ENCODE measurements at places on chromosomes 7 and 10.

GRCh38 chr10:102600816-102601215, 43.5 kb upstream of the TRIM8 start:
- no peak for DNase-seq

GRCh38 chr7:41447450-41448042, 255.3 kb downstream of the INHBA start:
- DNase-seq, result no peak

GRCh38 chr7:71650653-71651337, 518.9 kb downstream of the GALNT17 start:
- no peak for DNase-seq

DNA sequence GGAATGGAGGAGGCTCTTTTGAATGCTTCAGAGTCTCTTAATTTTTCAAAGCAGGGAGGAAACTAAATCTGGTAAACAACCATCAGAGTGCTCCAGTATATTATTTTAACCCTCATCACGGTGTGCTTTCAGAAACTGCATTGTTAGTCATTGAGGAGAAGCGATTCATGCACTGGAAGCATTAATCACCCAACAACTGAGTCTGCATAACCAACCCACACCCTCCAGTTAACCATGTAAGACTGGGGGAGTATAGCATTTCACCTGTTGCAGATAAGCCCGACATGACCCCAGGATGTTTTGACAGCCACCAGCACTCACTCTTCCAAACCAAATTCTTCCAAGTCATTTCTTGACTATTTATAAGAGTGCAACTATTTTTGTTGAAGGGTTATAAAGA, 257.6 kb downstream of the GATA3 start:
- no peak for DNase-seq

GRCh38 chr7:78563191-78563590, 764.6 kb downstream of the PHTF2 start:
- no peak for DNase-seq

GRCh38 chr7:39086638-39087360, 109.1 kb downstream of the POU6F2 start:
- no peak for DNase-seq

DNA sequence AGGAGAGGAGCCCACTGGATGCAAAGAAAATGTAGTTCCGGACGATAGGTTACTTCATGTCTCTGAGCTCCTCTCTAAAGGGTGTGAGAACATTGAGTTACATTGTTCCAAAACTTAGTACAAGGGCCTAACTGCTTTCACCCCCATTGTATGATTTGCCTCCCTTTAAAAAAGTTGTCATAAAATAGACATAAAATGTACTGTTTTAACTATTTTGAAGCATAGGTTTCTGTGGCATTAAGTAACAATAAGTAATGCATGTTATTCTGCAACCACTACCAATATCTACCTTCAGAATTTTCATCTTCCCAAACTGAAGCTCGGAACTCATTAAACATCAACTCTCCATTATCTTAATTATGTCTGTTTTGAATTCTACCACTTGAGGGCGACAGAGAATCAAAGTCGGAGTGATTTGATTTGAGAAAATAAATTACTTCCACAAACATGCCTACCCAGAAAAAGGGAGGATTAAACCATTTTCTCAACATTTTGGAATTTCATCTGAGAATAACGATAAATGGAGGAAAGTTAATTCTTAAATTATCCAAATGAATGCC, 2.7 kb downstream of the IGFBP1 start:
- DNase-seq, result no peak

DNA sequence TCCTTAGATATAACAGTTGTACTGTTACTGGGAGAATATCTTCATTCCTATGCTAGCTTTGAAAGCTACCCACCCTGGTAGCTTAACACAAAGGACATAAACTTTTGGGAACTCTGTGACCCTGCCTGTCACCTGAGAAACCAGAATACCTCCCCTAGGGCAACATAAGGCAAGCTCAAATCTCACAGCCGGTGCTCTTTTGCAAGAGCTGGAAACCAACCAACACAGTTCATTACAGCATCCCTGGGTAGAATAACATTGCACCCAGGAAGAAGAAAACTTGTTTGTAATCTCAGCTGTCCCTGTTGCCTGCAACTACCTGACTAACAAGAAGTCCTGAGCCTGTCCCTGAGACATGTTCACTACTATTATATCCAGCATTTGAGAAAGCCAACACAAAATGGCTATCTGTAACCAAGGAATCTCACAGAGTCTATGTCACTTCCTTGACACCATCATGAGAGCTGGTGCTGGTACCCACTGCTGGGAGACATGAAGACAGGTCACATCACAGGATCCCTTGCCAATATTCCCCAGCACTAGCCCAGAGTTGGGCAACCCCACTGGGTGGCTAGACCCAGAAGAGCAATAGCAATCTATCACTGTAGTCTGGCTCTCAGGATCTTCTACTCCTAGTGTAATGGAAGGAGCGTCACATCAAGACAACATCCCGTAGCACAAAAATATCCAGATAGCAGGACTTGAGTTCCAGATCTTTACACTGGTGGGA, 31.3 kb downstream of the AKR1C3 start:
- no peak for DNase-seq

- no peak for DNase-seq
Observed at GRCh38 chr7:68587599-68587998, 1010.7 kb upstream of the AUTS2 start.

DNA sequence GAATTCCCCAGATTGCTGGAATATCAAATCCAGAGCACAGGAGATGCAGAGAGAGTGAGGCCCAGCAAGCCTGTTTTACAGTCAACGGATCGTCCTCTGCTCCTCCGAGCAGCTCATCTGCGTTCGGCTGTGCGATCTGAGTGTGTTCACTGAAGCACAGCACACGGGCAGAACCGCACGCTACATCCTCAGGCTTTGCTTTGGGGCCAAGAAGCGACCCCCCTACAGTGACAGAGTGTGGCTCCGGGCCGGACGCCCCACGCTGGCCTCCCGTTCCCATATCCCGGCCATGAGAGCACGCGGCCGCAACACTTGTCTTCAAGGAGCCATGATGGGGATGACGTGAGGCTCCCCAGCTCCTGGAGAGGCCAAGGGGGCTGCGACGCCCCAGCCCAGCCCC, 431.4 kb downstream of the DNAJB6 start:
- DNase-seq, result no peak

GRCh38 chr10:36163827-36164226, 521.7 kb upstream of the FZD8 start:
- DNase-seq, result no peak

DNA sequence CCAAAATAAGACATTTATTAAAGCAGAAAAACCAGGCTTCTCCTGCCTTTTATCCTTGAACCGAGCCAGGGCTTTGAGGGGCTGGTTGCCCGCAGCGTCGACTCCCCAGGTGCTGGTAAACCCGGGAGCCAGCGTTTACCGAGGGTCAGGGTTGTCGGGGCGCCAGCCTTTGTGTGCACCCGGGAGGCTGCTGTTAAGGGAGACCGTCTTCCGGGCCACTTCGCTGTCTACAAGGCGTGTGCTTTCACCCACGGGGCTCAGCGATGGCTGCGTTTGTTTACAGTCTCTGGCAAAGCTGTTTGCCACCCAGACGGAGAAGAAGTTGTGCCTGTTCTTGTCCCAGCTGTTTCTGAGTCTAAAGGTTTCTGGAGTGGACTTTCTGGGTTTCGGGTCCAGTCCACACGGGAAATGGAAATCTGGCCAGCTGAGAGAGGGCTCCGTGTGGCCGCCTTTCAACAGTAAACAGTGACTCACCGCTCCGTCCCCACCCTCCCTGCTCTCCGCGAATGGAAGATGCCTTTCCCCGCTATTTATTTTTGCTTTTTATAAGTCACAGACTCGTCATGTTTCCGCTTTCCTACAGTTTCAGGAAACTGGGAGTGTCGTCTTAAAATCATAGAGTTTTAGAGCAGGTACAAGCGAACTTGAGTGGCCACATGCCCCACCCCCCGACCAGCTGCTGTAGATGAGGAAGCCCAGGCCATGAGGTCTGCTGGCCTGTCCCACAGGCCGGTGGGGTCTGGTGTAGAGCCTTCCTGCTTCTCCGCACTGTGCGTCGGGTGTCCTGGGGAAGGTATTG, 2.2 kb downstream of the MAFK start:
- peak; percentile 60 for DNase-seq

DNA sequence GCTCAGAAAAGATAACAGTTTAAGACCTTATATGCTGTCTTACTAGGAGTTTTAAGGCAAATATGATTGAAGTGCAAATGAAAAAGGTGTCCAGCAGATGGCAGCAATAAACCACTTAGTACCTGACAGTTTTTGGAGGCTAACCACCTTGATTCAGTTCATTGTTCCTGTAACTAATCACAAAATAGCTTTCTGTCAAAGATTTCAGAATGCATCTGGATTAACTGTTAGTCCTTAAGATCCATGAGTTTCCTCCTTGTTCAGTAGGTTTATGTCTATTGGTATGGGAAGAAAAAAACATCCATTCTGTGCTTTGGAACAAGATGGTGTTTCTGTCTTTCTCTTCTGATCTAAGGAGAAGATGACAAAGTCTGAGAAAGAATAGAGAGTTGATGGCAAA, 46.6 kb downstream of the CCSER2 start:
- peak; percentile 8 for DNase-seq

DNA sequence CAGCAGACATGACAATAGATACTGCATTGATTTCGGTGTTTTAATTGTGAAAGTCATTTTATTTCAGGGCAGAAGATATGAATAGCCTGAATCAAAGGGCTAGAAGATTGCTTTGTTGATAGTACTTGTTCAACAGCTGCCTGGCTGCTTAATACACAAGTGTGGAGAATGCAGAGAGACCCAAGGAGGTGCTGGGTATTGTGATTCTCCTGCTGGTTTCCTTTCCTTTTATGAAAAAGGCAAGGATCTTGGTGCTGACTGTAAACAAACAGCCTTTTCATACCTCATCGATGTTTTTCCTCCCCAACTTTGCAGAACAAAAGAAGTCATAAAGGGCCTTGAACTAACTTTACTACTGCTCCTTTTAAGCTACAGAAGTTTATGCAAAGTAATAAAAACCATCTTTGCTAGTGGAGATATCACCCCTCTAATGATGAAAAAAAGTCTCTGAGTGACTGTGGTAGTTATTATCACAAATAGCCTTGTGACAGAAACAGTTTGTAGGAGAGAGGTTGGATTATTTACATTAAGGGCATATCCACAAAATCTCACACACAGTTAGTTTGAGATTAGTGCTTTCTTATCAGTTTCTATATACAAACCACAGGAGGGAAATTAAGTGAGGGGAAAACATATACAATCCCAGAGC, 800.0 kb downstream of the LRMDA start:
- DNase-seq, result no peak

DNA sequence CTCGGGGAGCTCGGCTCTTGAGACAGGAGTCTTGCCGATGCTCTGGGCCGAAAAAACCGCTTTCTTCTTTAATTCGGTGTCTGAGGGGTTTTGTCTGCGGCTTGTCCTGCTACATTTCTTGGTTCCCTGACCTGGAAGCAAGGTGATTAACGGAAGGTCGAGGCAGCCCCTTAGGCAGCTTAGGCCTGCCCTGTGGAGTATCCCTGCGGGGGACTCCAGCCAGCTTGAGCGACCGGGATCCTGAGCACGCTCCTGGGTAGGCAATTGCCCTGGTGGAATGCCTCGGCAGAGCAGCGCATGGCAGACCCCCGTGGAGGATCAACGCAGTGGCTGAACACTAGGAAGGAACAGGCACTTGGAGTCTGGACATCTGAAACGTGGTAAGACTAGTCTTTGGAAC, 30.5 kb upstream of the GHITM start:
- no peak for DNase-seq

DNA sequence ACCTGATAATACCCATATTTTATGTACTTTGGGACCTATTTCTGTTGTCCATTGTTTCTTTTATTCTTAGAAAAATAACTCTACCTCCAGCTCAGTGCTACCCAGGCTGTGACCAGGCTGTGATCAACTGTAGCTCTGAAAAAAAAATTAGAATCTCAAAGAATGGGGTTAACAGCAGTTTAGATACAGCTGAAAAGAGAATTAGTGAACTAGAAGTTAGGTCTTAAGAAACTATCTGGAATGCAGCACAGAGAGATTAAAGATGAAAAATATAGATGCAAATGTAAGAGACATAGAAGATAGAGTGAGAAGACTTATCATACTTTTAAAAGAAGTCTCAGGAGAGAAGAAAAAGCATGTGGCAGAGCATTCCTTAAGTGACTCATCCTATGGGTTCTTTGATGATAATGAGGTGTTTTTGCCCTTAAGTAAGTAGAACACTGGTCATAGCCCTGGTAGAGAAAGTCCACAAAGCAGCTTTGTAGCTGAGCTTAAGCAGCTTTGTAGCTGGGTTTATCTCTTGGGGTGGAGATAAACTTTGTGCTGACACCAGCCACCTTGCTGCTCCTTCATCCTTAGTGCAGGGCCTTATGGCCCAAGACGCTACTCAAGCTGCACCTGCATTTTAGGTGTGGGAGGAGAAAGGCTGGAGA, 27.3 kb upstream of the SFRP5 start:
- no peak for DNase-seq

GRCh38 chr7:7756577-7756976, 38.2 kb upstream of the RPA3 start:
- no peak for DNase-seq

- peak; percentile 48 for DNase-seq
Observed at GRCh38 chr7:26667514-26668133, 196.8 kb downstream of the SKAP2 start.

- no peak for DNase-seq
Observed at GRCh38 chr7:129643550-129644170, 32.1 kb downstream of the NRF1 start.

- no peak for DNase-seq
Observed at GRCh38 chr7:127988751-127989150, 42.5 kb downstream of the LRRC4 start.

DNA sequence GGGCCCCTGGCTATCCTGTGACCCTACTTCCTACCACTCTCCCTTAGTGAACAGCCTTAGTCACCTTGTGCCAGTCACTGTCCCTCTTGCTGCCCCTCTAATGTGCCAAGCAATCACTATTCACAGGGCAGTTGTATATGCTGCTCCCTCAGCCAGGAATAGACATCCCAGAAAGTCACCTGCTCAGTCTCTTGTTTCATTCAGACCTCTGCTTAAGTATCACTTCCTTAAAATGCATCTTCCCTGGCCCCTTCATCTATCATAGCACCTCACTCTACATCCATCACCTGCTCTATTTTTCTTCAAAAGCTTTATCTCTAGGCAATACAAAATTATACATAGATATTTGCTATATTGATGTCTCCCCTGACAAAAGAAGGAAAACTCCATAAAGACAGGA, 328.4 kb upstream of the NFE2L3 start:
- DNase-seq, result no peak

DNA sequence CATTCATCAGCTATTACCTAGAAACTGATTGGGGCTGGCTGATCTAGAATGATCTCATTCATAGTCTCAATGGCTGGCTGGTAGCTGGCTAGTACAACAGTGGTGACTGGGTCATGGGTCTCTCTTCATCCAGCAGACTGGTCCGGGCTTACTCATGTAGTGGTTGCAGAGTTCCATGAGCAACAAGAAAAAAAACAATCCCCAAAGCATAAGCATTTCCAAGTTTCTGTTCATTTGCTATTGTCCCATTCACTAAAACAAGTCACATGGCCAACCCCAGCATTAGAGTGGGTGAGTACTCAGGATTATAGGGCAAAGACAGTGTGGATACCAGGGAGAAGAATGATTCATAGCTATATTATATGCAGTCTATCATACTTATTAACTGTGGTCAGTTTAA, 85.2 kb upstream of the SEMA3C start:
- no peak for DNase-seq

Data from right kidney (tissue), 9 donors.